Sigmoid colon (tissue), 7 donors: ENCODE measurements at places on chromosomes 6 and 20. TPM values are rescaled to one million over a fixed set of nuclear protein-coding genes. Genes with fewer than 3 reads are reported as not detected.

The C20orf141 gene
- not detected for total RNA-seq

The DZANK1 gene
- total RNA-seq, result 2.5 TPM

The WFDC10B gene
- total RNA-seq, result not detected

The C6orf118 gene
- not detected for total RNA-seq

The AGPAT1 gene
- 45.7 TPM for total RNA-seq

The UQCC2 gene
- 27.5 TPM for total RNA-seq

The FOXF2 gene
- total RNA-seq, result 26.0 TPM

The CLPSL1 gene
- not detected for total RNA-seq

DNA sequence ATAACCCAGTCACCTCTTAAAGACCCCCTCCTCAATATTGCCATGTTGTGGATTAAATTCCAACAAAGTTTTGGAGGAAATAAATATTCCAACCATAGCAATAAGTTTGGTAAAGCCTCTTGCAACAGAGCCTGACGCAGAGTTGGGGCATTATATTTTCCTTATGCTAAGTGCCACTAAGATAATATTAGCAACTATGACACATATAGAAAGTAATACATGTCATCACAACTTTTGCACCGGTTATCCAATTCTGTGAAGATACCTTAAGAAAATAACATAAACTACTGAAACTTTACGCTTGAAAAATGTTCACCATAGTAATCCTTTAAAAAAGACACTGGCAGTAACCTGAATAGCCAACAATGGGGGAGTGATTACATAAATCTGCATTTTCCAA is 52.2 kb upstream of the TRERF1 start:
- H3K4me3 ChIP-seq, result no peak overlapping the region
- H3K27ac ChIP-seq, result no peak overlapping the region

GRCh38 chr6:21707524-21708319 is 114.2 kb downstream of the SOX4 start:
- H3K27me3 ChIP-seq, result no peaks in the 10 kb centered on the region
- H3K27ac ChIP-seq, result no peak overlapping the region
- DNase-seq, result no peak
- no peaks in the 10 kb centered on the region for H3K36me3 ChIP-seq

- peaks cover 6% of the 10 kb centered on the region for H3K4me1 ChIP-seq
- H3K4me3 ChIP-seq, result no peak overlapping the region
- H3K36me3 ChIP-seq, result no peaks in the 10 kb centered on the region
Observed at GRCh38 chr6:146860583-146860982, 261.8 kb downstream of the ADGB start.

DNA sequence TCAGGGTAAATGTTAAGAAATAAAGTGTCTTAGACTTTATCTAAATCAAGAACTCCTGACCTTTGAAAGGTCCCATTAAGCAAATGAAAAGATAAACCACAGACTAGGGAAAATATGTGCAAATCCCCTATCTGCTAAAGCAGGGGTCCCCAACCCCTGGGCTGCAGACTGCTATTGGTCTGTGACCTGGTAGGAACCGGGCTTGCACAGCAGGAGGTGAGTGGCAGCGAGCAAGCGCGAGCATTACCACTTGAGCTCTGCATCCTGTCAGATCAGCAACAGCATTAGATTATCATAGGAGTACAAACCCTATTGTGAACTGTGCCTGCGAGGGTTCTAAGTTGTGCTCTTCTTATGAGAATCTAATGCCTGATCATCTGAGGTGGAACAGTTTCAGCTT is 42.4 kb downstream of the LCA5 start:
- no peaks in the 10 kb centered on the region for H3K4me1 ChIP-seq
- no peak overlapping the region for H3K4me3 ChIP-seq
- H3K36me3 ChIP-seq, result peaks cover 19% of the 10 kb centered on the region
- DNase-seq, result no peak
- H3K27ac ChIP-seq, result no peak overlapping the region

GRCh38 chr6:156193381-156193780 is 583.8 kb upstream of the ARID1B start:
- H3K4me1 ChIP-seq, result no peaks in the 10 kb centered on the region
- no peak for DNase-seq
- no peak overlapping the region for H3K27ac ChIP-seq
- no peaks in the 10 kb centered on the region for H3K27me3 ChIP-seq

GRCh38 chr6:35469751-35470662 is 1.8 kb downstream of the RPL10A start:
- no peaks in the 10 kb centered on the region for H3K27me3 ChIP-seq
- peaks cover 55% of the 10 kb centered on the region for H3K36me3 ChIP-seq
- H3K27ac ChIP-seq, result peak overlapping the region; percentile 92
- no peak for DNase-seq
- H3K4me3 ChIP-seq, result peak overlapping the region; percentile 52

DNA sequence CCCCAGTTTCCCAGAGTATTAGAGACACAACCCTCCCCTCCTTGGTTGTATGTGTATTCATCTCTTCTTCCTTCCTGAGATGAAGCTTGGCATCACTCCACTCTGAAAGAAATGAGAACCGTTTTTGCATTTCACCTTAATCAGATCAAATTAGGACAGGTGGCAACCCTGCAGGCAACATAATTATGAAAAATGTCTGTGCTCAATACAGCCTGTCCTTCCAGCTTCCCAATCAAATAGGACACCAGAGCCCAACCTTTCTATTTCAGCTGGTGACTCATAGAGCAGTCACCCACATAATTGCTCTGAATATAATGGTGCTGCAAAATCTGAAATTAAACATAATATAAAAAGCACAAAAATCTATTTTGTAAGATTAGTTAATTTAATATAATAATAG is 310.2 kb upstream of the AGPAT4 start:
- H3K4me3 ChIP-seq, result no peak overlapping the region
- H3K27ac ChIP-seq, result no peak overlapping the region
- no peak for DNase-seq
- H3K27me3 ChIP-seq, result no peaks in the 10 kb centered on the region
- H3K4me1 ChIP-seq, result no peaks in the 10 kb centered on the region

DNA sequence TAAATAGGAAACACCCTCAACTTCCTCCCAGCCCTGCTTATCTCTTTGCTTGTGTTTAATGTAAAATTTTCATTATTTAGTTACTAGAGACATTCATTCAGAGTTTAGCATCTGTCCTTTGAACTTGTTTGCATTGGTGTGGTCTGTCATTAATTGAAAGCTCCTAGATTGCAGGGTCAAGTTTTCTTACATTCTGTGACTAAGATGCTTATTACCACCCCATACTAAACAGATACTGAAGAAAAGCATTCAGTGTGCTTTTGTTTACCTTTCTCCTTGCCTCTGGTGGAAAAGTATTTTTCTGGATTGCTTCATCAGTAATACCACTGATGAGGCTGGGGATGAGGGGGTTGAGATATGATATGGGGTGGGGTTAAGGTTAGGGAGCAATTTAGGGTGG is 199.0 kb downstream of the SAMD5 start:
- no peaks in the 10 kb centered on the region for H3K4me1 ChIP-seq
- no peak overlapping the region for H3K27ac ChIP-seq
- no peak for DNase-seq
- H3K36me3 ChIP-seq, result no peaks in the 10 kb centered on the region
- no peaks in the 10 kb centered on the region for H3K27me3 ChIP-seq
- H3K4me3 ChIP-seq, result no peak overlapping the region

- no peak overlapping the region for H3K4me3 ChIP-seq
- H3K36me3 ChIP-seq, result no peaks in the 10 kb centered on the region
- no peaks in the 10 kb centered on the region for H3K27me3 ChIP-seq
- no peak overlapping the region for H3K27ac ChIP-seq
- no peak for DNase-seq
Observed at GRCh38 chr20:19779634-19780033, 21.6 kb downstream of the RIN2 start.

- H3K4me1 ChIP-seq, result peaks cover 5% of the 10 kb centered on the region
- no peak for DNase-seq
Observed at GRCh38 chr20:22590662-22591061, 6.3 kb upstream of the FOXA2 start.

DNA sequence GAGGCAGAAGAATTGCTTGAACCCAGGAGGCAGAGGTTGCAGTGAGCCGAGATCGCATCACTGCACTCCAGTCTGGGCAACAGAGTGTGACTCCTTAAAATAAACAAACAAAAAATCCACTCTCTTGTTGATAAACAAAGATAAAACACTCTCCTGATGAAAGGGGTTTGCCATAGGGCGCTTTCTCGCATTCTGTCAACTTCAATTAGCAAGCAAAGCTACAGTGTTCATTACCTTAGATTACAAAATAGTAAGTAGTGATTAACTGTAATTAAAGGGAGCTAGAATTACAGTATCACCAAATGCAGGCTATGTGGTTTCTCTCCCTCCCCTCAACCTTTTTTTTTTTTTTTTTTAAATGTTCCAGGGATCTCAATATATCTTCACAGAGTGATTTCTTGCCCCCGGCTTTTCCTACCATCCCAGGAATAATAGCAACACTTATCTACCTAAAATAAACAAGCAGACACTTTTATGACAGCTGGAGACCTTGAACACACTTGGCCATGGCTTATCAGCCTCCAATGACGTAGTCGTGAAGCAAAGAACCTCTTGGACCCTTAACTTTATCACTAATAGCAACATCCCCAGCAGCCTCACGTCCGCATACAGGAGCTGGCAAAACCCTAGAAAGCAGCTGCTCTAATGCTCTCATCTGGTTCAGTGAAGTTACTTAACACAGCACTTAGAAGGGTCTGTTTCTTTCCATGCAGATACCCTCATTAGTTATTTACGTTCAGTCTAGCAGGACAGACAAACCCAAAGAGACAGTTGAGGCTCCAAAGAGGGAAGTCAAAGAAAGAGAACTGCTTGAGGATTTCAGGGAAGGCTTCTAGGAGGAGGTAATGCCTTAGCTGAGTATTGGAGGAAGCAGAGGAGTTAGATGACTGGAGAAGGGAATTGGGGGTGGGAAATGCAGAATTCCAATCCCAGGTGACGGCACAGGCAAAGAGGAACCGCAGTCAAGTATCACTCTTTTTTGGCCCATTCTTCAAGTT is 37.9 kb upstream of the NEDD9 start:
- H3K4me3 ChIP-seq, result no peak overlapping the region
- no peaks in the 10 kb centered on the region for H3K27me3 ChIP-seq
- no peak overlapping the region for H3K27ac ChIP-seq

DNA sequence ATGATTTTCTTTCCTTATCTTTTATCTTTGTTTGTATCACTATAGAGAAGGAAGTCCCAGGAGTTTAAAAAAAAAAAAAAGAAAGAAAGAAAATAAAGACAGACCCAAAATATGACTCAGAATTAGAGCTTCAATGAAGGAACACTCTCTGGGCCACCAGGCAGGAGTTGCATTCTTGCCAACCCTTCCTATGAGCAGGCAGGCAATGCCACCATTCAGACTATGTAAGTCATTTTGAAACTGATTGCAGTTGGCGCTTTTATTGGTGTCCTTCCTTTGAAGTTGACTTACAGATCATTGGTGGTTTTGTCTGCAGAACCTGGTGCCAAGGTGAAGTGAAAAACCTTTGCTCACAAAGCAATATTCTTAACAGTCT is 50.3 kb downstream of the MYB start:
- H3K27ac ChIP-seq, result no peak overlapping the region
- H3K4me3 ChIP-seq, result no peak overlapping the region
- no peaks in the 10 kb centered on the region for H3K4me1 ChIP-seq
- no peaks in the 10 kb centered on the region for H3K36me3 ChIP-seq

- no peaks in the 10 kb centered on the region for H3K36me3 ChIP-seq
- no peak overlapping the region for H3K27ac ChIP-seq
- no peaks in the 10 kb centered on the region for H3K27me3 ChIP-seq
- no peak for DNase-seq
- H3K4me1 ChIP-seq, result no peaks in the 10 kb centered on the region
Observed at GRCh38 chr6:78599526-78599925, 267.8 kb upstream of the IRAK1BP1 start.

- H3K36me3 ChIP-seq, result no peaks in the 10 kb centered on the region
- peaks cover 10% of the 10 kb centered on the region for H3K4me1 ChIP-seq
- no peak for DNase-seq
- H3K4me3 ChIP-seq, result no peak overlapping the region
- peaks cover 14% of the 10 kb centered on the region for H3K27me3 ChIP-seq
Observed at GRCh38 chr6:31767096-31767645, 4.7 kb downstream of the SAPCD1 start.
